ENCODE measurements at places on chromosomes 5 and 9.

DNA sequence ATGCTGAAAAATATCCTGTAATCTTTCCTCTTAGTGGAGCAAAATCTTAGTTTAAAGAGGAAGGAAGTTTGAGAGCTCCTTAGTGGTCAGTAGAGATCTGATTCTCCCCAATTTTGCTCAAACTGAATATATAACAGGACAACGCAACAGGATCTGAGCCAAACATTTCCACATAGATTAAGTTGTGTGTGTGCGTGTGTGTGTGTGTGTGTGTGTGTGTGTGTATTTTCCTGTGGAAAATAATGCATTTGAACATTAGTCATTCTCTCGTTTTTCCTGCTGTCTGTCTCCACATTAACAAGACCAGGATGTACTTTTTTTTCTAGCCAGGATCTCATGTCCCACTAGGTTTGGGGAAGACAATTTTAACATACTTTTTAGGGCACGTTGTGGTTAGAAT is 312.1 kb upstream of the CDH18 start:
- DNase-seq: no peak

DNA sequence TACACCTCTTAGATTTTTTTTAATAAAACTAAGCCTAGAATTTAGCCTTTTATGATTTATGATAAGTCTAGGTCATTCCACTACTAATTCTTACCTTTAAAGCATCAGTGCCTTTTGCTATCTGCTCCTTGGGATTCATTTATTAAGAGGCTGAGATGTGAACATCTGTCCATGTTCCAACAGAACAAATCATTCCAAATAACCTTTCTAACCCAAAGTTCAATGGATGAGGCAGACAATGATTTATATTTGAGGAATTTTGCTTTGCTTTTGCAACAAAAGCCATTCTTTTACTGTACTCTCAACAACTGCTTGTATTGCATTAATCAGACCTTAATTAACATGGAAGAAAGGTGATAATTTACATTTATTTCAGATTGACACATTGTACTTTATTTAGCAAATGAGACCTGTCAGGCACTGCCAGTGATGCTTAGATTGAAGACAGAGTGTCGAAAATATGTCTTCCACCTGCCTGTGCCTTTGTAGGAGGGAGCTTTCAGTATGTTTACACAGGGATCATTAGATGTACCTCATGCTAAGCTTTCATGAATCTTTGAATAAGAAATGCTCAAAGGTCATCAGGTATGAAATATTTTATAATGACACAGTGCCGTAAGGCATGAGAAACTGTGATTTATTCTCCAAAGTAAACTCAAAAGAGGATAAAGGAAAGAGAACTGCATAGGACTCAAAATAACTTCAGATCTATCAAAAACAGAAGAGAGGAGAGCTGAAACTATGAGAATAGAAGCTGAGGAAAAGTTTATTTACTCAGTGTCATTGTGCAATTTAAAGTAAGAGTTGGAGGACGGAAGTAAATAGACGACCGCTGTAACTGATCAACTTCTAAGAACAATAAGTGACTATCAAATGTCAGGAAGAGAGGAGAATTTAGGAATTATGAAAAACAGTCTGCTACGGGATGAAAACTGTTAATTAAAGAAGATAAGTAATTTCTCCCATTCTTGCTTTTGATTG is 36.7 kb upstream of the IZUMO3 start:
- DNase-seq: no peak

DNA sequence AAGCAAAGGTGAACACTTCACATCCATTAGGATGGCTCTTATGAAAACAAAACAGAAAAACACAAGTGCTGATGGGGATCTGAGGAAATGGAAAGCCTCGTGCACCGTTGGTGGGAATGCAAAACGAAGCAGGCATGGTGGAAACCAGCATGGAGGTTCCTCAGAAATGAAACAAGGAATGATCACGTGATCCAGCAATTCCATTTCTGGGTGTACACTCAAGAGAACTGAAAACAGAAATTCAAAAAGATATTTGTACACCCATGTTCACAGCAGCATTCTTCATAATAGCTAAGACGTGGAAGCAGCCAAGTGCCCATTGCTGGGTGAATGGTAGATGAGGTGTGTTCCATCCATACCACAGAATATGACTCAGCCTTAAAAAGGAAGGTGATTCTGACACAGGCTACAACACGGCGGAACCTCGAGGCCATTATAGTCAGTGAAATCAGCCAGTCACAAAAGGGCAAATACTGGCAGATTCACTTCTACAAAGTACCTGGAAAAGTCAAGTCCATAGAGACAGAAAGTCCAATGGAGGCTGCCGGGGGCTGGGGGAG is 87.2 kb upstream of the RAPGEF1 start:
- no peak for DNase-seq

GRCh38 chr9:97041898-97042297 is 3.0 kb upstream of the CTSV start:
- DNase-seq: no peak

- DNase-seq: no peak
Observed at GRCh38 chr9:99326112-99326916, 104.2 kb downstream of the SEC61B start.

All from HS-5 (cell line).